ENCODE measurements at places on chromosomes 13 and 19.

DNA sequence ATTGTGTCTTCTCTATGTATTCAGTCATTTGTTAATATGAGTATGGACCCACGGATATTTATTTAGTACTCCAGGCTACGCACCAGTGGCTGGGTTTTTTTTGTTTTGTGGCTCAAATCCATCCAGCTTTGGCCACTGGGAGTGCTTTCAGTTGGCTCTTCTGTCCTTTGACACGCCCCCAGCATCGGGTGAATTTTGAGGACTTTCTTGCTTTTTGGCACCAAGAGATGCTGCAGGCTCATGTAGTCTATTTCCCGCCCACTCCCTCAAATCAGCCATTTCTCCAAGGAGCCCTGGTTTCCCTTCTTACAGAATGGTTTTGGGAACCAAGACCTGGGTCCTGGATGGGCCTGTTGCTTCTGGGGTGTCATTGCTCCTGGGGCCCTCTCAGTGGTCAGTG, 55.8 kb downstream of the SMARCA4 start:
- DNase-seq, result no peak

GRCh38 chr13:44541601-44542000, 34.5 kb downstream of the TSC22D1 start:
- DNase-seq, result no peak

GRCh38 chr13:45928843-45929242, 77.3 kb upstream of the SIAH3 start:
- DNase-seq, result peak; percentile 30

DNA sequence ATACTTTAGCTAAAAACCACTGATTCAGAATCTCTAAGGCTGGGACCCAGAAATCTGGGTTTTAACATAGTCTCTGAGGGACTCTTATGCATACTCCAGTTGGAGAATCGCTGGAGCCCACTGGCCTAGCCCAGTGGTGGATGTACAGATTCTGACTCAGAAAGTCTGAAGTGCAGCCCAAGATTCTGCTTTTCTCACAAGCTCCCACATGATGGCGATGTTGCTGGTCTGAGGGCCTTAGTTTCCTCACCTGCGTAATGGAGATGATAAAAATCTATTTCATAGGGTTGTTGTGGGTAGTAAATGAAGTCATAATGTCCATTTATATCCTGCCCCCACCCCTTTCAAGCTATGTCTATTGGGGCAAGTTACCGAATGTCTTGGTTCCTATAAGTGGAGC, 7.7 kb upstream of the CDADC1 start:
- DNase-seq, result peak; percentile 30

DNA sequence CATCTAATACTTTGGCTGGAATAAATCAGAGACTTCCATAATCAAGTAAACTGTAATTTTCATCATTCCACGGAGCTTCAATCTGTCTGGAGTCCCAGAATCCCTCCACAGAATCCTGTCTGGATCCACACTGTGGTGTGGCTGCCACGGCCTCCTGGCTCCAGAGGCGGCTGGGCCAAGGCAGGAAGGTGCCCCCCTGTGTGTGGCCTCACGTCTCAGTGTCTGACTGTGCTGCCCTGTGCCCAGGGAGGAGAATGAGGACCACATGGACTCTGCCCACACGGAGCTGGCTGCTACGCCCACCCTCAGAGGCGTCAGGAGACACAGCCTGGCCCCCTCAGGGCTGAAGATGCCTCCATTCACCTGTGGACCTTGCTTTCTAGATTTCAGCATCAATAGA, 12.2 kb upstream of the ZNF135 start:
- DNase-seq, result no peak

DNA sequence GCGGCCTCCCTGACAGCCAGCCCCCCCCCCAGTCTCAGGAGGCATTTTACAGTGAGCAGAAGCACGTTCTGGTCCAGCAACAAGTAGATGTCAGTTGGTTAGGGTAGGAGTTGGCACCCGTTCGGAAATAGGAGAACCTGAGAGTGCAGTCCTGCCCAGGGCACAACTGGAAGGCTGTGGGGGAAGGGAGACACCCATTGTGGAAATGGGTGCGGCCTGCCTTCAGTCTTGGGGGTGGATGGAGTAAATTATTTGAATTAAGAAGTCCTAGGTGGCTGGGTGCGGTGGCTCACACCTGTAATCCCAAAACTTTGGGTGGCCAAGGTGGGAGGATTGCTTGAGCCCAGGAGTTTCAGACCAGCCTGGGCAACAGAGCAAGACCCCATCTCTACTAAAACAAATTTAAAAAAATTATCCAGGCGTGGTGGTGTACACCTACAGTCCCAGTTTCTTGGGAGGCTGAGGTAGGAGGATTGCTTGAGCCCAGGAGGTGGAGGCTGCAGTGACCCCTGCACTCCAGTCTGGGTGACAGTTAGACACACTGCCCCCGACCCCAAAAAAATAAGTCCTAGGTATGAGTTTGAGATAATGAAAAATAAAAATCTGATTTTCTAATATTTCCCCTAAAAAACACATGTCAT, 1.2 kb downstream of the CIRBP start:
- no peak for DNase-seq

GRCh38 chr19:19074196-19074882, 10.5 kb downstream of the SLC25A42 start:
- DNase-seq, result no peak

DNA sequence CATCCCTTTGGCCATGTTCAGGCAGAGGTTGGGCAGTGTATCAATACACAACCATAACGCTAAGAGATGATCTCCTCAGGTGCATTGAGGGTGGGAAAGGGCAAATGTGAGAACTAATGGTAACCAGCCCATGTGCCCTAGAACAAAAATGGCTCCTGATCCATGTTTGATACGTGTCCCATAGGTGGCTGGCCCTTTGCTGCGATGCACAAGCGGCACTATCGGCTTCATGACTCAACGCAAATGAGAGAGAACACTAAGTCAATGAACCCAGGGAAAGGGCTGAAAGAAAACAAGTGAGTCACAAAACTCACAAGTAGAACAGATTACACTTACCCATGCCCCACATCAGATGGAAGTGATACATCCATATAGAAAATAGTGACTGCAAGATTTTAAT, 201.7 kb downstream of the ABCC4 start:
- DNase-seq, result peak; percentile 12
